ENCODE measurements at places on chromosomes 4 and X.

DNA sequence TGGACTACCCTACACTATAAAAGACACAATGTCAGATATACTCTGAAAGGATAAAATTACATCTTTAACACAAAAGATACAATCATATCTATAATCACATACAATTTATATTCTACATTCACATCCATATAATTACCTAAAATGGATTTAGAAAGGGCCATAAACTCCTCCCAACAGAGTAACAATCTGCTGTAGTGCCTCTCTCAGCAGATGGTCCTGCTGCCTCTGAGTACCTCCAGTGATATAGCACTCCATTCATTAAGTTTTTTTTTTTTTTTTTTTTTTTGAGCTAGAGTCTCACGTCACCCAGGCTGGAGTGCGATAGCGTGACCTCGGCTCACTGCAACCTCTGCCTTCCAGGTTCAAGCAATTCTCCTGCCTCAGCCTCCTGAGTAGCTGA lies 7.4 kb downstream of the ANKRD37 start:
- no peak for DNase-seq

- DNase-seq, result no peak
These were observed 69.6 kb downstream of the AGTR2 start for GRCh38 chrX:116239944-116240840.

DNA sequence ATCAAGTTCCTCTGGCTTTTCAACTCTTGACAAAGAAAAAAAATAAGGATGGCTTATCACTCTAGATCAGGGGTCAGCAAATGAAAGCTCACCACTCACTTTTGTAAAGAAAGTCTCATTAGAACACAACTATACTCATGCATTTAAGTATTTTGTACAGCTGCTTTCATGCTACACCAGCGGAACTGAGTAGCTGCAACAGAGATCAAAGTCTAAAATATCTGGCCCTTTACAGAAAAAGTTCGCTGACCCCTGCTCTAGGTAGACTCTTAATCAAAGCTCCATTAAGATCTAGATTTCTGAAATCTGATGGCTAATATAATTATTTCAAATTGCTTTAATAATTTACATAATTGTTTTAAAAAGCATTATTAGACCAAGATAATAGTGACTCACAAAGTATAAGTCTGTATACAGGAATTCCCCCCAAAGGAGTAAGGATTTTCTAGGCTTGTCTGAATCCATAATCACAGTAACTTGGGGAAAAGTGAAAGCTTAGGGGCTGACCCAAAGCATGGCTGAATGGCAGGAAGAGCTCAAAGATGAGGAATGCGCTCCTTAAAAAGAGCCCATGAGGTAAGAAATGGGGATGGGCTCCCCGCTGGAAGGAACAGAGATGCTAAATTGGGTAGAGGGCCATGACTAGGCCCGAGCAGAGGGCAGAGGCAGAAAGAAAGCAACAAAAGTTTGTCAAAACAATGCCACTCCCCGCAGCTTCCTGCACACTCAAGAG lies 140.3 kb downstream of the SH3KBP1 start:
- DNase-seq, result no peak

GRCh38 chrX:29666366-29666765 lies 549.0 kb upstream of the MAGEB2 start:
- no peak for DNase-seq

GRCh38 chr4:41569961-41570360 lies 32.0 kb downstream of the LIMCH1 start:
- DNase-seq, result no peak

- no peak for DNase-seq
These were observed 257.8 kb upstream of the NRK start for GRCh38 chrX:105564501-105564900.

- DNase-seq, result no peak
These were observed 518.0 kb downstream of the TMA16 start for GRCh38 chr4:164012396-164013027.

DNA sequence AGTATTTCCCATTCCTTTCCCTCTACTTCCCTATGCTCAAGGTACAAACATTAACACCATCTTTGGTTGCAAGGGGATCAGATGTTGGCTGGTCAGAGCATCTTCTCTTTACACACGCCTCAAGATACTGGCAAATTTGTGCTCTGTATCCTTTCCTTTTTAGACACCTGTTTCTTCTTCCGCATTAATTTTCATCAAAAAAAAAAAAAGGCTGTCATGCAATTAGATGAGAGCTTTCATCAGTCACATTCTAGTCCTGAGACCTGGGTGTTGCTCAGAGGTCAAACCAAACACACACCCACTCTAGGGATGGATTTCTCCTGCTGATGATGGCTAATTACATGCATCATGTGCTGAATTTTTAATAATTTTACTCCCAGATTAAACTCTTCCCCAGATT lies 2.0 kb downstream of the RELL1 start:
- DNase-seq, result no peak

DNA sequence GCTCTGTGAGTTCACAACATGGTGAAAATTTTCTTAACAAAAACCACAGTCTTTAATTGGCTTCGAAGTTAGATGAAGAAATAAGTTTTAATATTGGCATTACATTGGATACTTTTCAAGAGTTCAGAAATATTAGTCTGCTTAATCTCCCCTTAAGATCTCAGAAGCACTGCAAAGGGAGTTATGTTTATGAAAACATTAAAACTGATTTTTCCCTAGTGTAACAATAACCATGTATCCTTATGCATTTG lies 1.5 kb downstream of the SETD7 start:
- DNase-seq, result no peak

DNA sequence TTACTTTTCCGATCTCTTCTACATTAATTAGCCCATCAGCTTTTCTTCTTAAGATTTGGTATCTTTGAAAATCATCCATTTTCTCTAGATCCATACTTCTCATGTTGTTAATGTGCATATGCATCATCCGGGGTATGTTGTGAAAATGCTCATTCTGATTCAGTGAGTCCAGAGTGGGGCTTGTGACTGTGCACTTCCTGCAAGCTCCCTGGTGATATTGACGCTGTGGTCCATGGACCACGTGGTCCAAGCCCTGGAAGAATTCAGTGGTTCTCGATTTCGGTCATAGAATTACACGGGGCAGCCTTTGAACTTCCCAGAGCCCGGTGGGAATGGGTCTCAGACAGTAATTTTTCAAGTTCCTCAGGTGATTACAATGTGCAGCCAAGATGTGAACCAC lies 69.8 kb downstream of the ZFX start:
- DNase-seq, result no peak

DNA sequence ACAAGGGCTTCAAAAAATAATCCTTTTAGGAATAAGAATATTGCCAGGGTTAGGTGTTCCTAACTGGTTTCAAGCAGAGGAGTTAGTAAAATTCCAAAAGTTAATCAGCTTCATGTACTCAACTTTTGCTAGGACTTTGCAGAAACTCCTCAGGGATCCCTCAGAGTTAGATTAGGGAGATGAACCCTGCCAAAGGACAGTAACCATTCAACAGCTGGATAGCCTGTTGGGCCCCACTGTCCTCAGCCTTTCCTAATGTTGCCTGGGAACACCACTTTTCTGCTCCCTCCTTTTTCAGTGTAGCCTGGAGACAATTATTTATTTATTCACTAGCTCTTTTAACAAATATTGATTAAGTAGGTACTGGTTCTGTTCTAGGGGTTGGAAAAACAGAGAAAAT lies 53.8 kb downstream of the NFKB1 start:
- no peak for DNase-seq

DNA sequence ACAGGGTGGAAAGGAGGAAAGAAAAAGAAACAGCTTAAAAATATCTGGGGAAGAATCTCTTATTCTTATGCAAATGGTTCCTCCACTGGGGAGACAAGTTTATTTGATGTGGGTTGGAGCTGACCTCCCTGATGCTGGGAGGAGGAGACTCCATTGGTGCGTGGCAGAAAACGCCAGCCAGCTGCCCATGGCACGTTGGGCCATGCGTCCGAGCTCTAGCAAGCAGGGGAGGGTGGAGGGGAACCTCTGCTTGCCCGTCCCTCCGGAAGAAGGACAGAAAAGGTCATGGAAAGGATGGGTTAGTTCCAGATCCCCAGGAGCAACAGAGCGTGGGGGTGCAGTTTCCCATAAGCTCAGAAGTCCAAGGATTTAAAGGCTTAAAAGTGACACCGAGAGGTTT lies 210.4 kb downstream of the KLHL4 start:
- DNase-seq, result no peak

DNA sequence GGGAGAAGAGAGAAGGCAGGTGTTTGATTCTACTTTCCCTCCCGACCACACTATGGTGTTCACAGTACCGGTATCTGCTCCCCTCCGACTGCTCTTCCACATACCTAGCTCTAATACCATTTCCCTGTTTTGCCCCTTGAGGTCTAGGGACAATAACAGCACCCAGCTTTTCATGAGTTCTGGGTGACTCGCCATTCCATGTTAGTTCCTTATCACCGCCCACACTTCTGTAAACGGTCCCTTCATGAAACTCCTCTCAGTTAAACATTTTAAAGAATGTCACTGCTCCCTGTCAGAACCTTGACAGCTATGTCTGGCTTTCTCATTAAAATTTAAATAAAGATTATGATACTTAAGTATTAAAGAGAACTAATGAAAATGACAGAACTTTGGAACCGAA lies 136.7 kb downstream of the ADAMTS3 start:
- no peak for DNase-seq

GRCh38 chr4:164212134-164212533 lies 541.8 kb upstream of the SMIM31 start:
- no peak for DNase-seq

DNA sequence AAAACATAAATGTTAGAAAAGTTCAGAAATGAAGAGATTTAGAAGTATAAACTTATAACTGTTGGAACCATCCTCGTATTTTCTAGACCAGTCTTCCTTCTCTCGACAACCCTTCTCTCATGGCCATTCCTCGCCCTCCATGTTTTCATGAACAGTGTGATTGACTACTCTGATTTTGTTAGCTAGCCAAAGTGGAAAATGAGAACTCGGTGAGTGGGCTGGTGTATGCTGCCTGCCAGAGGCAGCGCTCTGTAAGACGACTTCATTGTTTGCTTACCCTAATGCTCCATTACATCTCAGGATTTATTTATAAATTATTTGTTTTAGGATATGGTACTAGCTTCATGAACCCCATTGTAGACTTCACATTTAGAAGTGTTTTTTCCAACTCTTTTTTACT lies 153.0 kb downstream of the CBR4 start:
- DNase-seq, result no peak

- DNase-seq, result no peak
These were observed 63.7 kb upstream of the PDGFRA start for GRCh38 chr4:54165438-54165837.

- no peak for DNase-seq
These were observed 57.6 kb upstream of the LGI2 start for GRCh38 chr4:25088093-25088952.

GRCh38 chr4:86356425-86357210 lies 3.2 kb downstream of the MAPK10 start:
- no peak for DNase-seq

DNA sequence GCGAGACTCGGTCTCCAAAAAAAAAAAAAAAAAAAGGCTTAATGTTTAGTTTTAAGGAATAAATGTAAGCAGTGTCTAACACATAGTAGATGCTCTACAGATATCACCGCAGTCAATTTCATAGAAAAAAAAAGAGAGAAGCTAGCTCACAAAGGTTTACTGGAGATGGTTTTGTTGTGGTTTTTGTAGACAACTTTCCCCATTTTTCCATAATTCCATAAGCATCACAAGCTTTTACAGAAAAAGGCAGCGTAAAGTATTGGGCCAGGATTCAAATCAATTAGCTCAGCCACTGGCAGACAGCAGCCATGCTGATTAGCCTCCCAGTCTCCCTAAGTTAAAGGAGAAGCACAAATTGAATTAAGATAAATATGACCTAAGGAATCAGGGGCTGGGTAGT lies 1.5 kb downstream of the GRSF1 start:
- no peak for DNase-seq

DNA sequence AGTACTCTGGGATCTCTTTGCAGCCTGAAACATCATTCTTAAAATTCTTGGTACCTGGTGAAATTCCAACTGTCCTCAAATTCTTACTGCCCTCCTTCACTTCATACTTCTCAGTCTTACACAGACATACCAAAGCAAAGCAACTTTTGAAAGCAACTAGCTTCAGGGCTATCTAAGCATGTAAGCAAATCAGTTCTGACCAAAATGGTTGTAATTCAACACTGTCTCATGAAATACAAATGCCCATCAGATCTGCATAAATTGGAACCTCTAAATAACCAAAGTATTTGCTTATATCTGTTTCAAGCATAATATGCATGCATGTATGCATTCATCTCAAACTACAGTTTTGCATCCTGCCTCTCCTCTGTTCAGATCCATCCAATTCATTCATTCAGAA lies 308.1 kb upstream of the PPARGC1A start:
- DNase-seq, result no peak

DNA sequence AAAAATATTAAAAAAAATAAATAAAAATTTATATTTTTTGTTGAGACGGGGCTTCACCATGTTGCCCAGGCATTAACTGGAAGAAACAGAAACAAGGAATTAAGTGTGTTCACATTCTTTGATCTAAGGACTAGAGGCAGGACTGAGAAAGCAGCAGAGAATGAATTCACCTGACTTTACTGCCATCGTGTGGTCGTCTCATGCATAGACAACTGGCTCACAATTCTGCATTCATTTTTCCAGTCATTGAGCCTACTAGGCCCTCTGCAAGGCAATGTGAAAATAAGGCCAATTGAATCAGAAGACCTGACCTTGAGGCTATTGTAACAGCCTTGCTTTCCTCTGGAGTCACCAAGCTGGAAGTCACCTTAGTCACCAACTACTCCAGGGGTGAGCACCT lies 37.4 kb downstream of the LHFPL1 start:
- peak; percentile 28 for DNase-seq

DNA sequence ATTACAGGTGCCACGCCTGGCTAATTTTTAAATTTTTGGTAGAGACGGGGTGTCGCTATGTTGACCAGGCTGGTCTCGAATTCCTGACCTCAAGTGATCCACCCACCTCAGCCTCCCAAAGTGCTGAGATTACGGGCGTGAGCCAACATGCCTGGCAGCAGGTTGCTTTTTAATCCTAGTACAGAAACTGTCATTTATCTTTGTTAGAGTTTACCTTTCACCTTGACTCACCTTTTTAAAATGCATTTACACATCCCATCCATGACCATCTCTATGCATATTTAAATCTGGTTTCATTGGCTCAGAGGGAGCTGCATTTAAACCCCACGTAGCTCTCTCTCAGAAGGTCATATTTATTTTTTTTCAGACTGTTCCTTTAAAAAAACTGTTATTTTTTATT lies 31.9 kb downstream of the SLC16A2 start:
- DNase-seq, result no peak

- no peak for DNase-seq
These were observed 45.9 kb downstream of the PLS3 start for GRCh38 chrX:115606861-115607260.

DNA sequence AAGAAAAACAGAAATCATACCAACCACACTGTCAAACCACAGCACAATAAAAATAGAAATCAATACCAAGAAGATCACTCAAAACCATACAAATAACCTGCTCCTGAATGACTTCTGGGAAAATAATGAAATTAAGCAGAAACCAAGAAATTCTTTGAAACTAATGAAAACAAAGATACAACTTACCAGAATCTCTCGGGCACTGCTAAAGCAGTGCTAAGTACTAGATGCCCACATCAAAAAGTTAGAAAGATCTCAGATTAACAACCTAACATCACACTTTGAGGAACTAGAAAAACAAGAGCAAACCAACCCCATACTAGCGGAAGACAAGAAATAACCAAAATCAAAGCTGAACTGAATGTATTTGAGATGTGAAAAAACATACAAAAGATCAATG lies 33.2 kb downstream of the AWAT2 start:
- no peak for DNase-seq
